ENCODE measurements at places on chromosomes 7 and 10. TPM values are rescaled to one million over a fixed set of nuclear protein-coding genes. Genes with fewer than 3 reads are reported as not detected.

Gene SEMA3E
- total RNA-seq: not detected

Gene THSD7A
- total RNA-seq: not detected

Gene SPDYE8
- not detected for total RNA-seq

DNA sequence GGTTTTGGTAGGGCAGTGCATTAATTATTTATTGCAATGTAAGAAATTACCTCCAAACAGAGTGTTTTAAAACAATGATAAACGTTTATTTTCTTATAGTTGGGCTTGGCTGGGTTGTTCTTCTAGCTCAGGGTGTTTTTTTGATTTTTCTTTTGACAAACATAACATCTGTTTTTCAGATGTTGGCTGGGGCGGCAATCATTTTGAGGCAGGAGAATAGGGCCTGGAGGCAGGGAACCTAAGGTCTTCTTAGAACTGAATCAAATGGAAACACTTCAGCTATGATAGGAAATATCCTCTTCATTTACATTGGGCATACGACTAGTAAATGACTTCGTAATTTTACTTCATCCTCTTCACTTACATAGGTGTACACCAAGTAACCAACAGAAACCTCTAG is 47.4 kb upstream of the NAMPT start:
- H3K27ac ChIP-seq: no peak overlapping the region
- no peak for DNase-seq
- H3K36me3 ChIP-seq: no peaks in the 10 kb centered on the region
- H3K4me1 ChIP-seq: peaks cover 13% of the 10 kb centered on the region

- H3K36me3 ChIP-seq: no peaks in the 10 kb centered on the region
- DNase-seq: no peak
- no peak overlapping the region for H3K27ac ChIP-seq
- H3K4me1 ChIP-seq: no peaks in the 10 kb centered on the region
- H3K4me3 ChIP-seq: no peak overlapping the region
Measured at GRCh38 chr7:43018446-43018845, 86.3 kb downstream of the MRPL32 start.

- H3K36me3 ChIP-seq: no peaks in the 10 kb centered on the region
- no peaks in the 10 kb centered on the region for H3K4me1 ChIP-seq
- H3K27ac ChIP-seq: no peak overlapping the region
- H3K4me3 ChIP-seq: no peak overlapping the region
- DNase-seq: peak; percentile 58
Measured at GRCh38 chr7:124101173-124101768, 68.4 kb upstream of the TMEM229A start.

DNA sequence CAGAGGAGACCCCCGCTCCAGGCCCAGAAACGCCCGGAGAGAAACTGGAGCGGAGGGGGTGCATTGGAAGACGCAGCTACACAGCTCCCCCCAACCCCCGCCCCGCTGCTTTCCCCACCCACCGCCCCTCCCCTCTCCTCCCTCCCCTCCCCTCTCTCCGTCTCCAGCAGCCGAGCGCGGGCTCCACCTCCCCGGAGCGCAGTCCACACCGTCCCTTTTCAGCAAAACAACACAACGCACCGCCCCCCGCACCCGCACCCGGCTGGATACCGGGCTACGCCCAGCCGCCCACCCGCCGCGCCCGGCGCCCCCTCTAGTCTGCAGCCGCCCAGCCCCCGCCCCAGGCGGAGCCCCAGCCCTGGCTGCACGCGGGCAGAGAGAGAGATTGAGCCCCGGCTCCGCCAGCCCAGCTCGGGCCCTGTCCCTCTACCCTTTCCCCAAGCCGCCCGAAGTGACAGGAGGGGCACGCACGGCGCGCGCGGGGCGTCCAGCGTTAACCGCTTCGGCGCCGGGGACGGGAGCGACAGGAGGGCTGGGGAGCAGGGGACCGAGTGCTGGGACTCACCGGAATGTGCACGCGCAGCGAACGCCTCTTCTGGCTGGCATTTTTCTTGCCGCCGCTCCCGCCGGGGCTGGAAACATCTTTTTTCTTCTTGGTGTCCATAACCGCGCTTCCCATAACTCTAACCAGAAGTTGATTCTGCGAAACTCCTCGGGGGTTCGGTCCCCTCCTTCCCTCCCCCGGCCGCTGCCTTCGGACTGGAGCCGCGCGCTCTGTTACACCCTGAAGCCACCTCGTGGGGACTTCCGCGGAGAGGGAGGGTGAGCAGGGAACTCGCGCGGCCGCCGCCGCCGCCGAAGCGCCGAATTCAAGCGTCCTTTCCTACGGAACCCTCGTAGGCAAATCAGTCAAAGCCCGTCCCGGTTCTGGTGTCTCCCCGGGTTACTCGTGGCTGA is 695 bp downstream of the PRKAG2 start:
- peak overlapping the region; percentile 94 for H3K4me3 ChIP-seq
- peak; percentile 86 for DNase-seq
- peaks cover 1% of the 10 kb centered on the region for H3K36me3 ChIP-seq
- peaks cover 6% of the 10 kb centered on the region for H3K4me1 ChIP-seq
- peaks cover 32% of the 10 kb centered on the region for H3K27me3 ChIP-seq
- peak overlapping the region; percentile 88 for H3K27ac ChIP-seq

DNA sequence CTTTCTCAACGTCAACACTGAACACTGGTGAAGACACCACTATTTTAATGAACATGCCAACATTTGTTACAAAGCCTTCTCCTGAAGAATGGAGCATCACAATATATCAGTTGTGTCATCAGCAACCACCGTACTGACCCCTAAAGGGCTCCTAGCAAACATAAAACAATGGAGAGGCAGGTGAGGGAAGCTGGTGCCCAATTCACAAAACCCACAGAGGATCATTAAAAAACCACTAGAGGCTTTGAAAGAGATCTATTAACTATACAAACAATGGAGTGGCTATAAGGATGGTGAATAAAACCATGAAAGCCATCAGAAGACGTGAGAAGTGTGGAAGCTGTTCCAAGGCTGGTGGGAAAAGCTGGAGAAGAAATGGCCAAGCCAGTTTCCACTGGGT is 150.8 kb downstream of the FAM107B start:
- H3K36me3 ChIP-seq: no peaks in the 10 kb centered on the region
- no peaks in the 10 kb centered on the region for H3K4me1 ChIP-seq
- H3K27ac ChIP-seq: no peak overlapping the region

DNA sequence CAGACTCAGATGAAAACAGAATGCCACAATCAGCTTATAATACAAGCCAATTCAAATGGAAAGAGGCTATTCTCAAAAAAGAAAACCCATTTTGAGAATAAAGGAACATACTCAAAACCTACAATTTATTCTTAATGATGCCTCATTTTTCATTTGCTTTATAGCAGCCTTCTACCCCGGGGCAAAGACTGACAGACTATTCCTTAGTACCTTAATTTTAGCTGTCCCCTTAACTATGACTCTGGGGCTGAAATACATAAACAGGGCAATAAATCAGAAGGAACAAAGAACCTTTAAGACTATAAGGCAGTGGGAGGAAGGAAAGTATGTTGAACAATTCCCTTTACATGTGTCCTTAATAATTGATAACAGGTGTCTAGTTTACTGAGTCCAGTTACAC is 76.8 kb downstream of the TMEM106B start:
- no peak for DNase-seq
- H3K27ac ChIP-seq: no peak overlapping the region
- H3K4me3 ChIP-seq: no peak overlapping the region
- peaks cover 5% of the 10 kb centered on the region for H3K27me3 ChIP-seq
- H3K4me1 ChIP-seq: no peaks in the 10 kb centered on the region

DNA sequence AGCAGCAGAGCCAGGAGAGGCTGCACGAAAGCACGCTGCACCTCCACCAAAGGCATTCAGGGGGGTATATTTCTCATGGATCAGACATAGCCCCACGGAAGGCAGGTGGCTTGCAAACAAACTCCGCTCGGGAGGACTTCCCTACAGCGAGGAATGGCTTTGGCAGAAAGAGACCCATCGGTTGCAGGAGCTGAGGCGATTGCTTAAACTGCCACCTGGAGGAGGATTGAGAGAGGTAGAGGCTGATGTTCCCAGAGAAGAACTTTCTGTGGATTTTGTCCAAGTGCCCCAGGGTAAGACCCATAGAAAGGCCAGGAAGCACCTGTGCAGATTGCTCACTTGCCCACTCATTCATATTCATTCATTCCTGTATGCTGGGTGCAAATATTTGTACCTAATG is 89.1 kb downstream of the NEUROD6 start:
- peaks cover 4% of the 10 kb centered on the region for H3K27me3 ChIP-seq
- no peak overlapping the region for H3K4me3 ChIP-seq
- no peak overlapping the region for H3K27ac ChIP-seq

DNA sequence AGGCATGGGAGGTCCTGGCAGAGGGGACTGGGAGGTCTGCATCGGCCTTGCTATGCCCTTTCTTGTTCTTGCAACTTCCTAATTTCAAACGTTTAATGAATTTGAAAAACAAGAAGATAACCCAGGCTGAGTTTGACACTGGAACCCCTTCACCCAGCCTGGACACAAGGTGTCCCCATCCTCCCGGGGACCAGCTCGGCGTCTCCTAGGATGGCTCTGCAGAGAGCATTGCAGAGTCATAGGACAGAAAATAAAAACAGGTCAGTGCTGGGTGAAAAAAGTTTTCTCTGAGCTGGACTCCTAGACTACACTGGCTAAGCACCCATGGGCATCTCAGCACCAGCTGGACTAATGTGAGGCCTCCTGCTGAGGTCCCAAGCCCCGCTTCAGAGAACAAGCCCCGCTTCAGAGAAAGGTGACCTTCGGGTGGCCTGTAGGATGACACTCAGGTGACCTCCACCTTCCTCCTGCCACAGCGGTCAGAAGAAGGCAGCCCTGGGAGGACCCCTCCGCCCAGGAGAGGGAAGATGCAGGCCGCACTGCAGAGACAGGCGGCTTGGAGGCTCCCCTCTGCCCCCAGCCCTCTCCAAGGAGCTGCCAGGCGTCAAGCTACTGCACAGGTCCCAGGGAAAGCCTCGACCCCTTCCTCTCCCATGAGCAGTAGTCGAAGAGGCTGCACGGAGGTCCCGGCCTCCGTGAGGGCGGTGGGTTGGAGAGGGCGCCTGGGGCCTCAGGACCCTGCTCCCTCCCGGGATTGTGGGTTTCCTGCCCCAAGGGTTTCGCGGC is 9.3 kb upstream of the UNCX start:
- no peak for DNase-seq
- peaks cover 2% of the 10 kb centered on the region for H3K4me1 ChIP-seq
- no peak overlapping the region for H3K27ac ChIP-seq
- H3K36me3 ChIP-seq: peaks cover 2% of the 10 kb centered on the region
- no peak overlapping the region for H3K4me3 ChIP-seq

GRCh38 chr10:47452495-47453140 is 31.3 kb downstream of the ANXA8 start:
- peaks cover 2% of the 10 kb centered on the region for H3K4me1 ChIP-seq
- H3K4me3 ChIP-seq: no peak overlapping the region
- H3K27me3 ChIP-seq: peaks cover 7% of the 10 kb centered on the region

GRCh38 chr10:58667658-58668310 is 155.1 kb downstream of the BICC1 start:
- no peaks in the 10 kb centered on the region for H3K36me3 ChIP-seq
- no peak for DNase-seq
- no peak overlapping the region for H3K27ac ChIP-seq
- no peaks in the 10 kb centered on the region for H3K27me3 ChIP-seq
- no peak overlapping the region for H3K4me3 ChIP-seq
- H3K4me1 ChIP-seq: no peaks in the 10 kb centered on the region

DNA sequence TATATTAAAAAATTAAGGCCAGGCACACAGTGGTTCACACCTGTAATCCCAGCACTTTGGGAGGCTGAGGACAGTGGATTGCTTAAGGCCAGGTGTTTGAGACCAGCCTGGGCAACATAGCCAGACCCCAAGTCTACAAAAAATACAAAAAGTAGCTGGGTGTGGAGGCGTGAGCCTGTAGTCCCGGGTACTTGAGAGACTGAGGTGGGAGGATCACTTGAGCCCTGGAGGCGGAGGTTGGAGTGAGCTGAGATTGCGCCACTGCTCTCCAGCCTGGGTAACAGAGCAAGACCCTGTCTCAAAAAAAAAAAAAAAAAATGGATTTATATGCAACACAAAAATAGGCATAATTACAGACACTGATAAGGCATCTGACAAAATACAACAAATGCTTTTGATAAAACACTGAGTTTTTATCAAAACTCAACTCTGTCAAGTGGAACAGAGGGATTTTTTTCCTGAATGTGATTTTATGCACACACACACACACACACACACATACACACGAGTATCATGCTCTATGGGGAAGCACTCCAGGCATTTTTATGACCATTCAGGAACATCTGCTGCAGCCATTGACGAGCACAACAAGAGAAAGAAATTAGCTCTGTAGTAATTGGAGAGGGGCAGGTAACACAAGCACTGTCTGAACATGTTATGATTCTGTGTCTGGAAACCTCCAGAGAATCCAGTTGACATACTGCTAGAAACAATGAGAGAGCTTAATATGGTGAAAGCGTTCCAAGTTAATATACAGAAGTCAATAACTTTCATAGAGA is 193.1 kb downstream of the WDR37 start:
- H3K27ac ChIP-seq: no peak overlapping the region
- peak; percentile 20 for DNase-seq
- no peaks in the 10 kb centered on the region for H3K36me3 ChIP-seq
- H3K4me3 ChIP-seq: no peak overlapping the region

DNA sequence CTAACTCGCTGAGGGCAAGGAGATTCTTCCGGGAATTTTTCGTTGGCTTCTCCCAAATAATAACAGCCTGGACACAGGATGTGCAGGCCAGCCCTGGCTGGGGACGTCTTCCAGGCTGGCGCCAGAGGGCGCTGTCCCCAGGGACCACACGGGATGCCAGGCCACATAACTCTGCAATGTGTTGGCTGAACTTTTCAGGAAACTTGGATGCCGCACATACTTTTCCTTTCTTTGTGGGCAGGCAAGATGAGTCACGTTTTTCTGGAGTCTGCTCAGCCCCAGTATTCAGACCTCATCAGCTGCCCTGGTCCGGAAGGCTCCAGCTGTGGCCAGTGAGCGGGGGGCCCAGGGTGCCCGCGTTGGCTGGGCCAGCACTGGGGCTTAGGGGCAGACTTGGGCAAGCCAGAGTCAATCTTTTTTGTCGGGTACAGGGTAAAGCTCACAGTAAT is 122.7 kb downstream of the PRKAG2 start:
- no peaks in the 10 kb centered on the region for H3K36me3 ChIP-seq
- H3K27me3 ChIP-seq: peaks cover under 1% of the 10 kb centered on the region
- no peak overlapping the region for H3K4me3 ChIP-seq
- peak; percentile 71 for DNase-seq
- H3K27ac ChIP-seq: no peak overlapping the region

DNA sequence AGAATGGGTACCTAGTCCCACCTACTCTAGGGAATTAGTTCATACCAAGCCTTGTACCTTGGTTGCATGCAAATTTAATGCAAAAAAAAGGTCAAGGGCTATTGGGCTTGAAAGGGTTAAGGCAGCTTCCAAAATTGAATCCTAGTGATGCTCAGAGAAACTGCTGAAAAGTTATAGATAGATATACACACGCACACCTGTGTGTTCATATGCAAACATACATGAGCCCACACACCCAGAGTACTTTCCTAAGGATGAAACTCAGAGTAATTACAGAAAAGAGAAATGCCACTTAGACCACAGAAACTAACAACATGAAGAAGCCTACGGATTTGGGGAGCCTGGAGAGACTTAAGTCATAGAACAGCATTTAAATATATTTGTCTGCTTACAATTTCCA is 1.5 kb downstream of the SLC25A13 start:
- DNase-seq: no peak
- H3K27me3 ChIP-seq: peaks cover 3% of the 10 kb centered on the region
- H3K4me1 ChIP-seq: peaks cover 42% of the 10 kb centered on the region

GRCh38 chr7:117951285-117951684 is 78.0 kb upstream of the CTTNBP2 start:
- H3K4me3 ChIP-seq: no peak overlapping the region
- no peaks in the 10 kb centered on the region for H3K4me1 ChIP-seq
- H3K27ac ChIP-seq: no peak overlapping the region
- no peaks in the 10 kb centered on the region for H3K36me3 ChIP-seq
- H3K27me3 ChIP-seq: no peaks in the 10 kb centered on the region
- no peak for DNase-seq

All from activated CD4-positive, alpha-beta T cell treated with anti-CD3 and anti-CD28 coated beads, Interleukin-2, amount 10 ng/mL, durations not matched to agents 24 days and 14 days (primary cell).